ENCODE measurements at places on chromosomes 12 and 14.
A peak's percentile ranks its signal among the peaks of the same experiment; 100 is the strongest.

- DNase-seq = no peak
Measured at GRCh38 chr12:99392091-99392850, 255.3 kb upstream of the GARIN6 start.

GRCh38 chr14:64289571-64289970, 4.6 kb downstream of the ESR2 start:
- no peak for DNase-seq

- DNase-seq = no peak
Measured at GRCh38 chr12:107525719-107526554, 159.7 kb upstream of the PWP1 start.

GRCh38 chr14:31745741-31746140, 184.5 kb downstream of the NUBPL start:
- DNase-seq = no peak

DNA sequence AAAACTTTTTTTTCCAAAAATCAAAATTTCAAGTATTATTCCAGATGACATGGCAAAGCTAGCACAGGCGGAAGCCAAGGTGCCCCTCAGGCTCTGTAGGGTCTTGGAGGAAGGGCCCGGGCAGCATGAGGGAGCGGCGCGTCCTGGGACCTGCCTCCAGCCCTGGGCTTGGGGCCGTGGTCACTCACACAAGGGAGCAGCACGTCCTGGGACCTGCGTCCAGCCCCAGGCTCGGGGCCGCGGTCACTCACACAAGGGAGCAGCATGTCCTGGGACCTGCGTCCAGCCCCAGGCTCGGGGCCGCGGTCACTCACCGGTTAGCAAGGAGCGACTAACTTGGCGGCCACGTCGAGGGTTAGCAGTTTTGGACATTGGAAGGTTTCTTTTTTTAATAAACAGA, 11.9 kb upstream of the GOLGA3 start:
- DNase-seq = no peak

DNA sequence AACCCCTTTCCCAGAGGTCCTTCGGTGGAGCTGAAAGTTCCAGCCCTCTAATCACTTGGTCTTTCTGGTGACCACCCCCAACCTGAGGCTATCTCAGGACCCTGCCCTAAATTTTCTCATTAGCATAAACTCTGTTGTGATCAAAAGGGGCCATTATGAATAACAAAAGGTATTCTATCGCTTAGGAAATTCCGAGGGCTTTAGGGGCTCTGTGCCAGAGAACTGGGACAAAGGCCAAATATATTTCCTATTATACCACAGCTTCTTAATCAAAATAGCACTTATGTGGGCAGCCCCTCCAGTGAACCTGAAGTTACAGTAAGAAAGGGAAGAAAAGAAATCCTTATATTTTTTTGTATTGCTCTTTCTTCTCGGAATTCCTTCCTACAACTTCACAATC, 125.3 kb upstream of the NPAS3 start:
- DNase-seq = no peak

DNA sequence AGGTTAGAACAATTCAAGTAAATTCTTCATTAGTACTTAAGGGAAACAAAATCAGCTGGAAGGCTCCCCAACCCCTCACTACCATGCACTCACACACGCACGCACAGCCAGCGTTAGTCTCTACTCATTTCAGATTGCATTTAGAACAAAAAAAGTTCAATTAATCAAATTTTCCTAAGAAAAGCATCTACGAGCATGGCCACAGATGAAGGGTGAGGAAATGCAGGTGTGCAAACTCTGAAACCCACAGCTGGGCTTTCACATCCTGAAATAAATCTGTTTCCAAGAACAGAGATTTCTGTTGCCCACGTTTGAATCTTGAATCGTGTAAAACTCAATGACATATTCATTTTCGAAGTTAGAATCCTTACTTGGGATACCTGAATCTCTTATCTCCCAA, 62.6 kb downstream of the SEL1L start:
- no peak for DNase-seq

- no peak for DNase-seq
Measured at GRCh38 chr14:104394409-104394851, 185.1 kb upstream of the C14orf180 start.

GRCh38 chr12:84785951-84786350, 126.6 kb downstream of the SLC6A15 start:
- no peak for DNase-seq

DNA sequence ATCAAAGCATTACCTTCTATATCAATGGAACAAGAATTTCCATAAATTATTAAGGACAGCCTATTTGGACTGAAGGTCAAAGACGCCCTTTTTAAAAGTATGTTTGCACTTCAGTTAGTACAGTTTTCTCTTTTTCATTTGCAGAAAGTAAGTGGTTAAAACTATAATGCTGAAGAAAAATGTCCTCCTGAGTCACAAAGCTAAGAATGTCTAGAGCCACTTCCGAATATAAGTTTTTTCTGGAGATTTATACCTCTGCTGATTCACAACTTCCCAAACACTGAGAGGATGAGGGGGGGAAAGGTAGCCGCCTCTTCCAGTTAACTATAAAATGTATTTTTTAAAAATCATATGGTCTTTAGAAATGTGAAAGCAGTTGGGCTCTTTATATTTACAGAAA, 84.9 kb downstream of the DUSP6 start:
- no peak for DNase-seq

GRCh38 chr12:48822139-48822538, 3.8 kb downstream of the CACNB3 start:
- no peak for DNase-seq

GRCh38 chr12:106764738-106765137, 9.7 kb upstream of the RIC8B start:
- DNase-seq = no peak

GRCh38 chr14:66359500-66359899, 126.7 kb upstream of the CCDC196 start:
- no peak for DNase-seq

DNA sequence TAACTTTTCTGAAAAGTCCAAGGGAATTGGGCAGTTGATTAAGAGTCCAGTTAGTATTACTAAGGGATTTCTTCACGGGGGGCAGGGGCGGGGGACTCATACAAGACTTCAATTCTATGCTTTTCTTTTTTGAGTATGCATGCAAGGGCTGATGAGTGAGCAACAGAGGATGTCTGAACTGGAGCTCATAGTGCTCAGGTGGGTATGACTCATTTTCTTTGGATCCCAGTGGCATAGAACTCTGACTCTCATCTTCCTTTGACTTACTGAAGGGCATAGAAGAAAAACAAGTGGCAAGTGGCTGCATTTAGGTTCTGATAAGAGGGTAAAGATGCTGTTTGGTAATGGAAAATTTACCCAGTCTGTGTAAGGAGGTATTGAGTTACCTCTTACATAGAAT, 749.2 kb downstream of the NOVA1 start:
- no peak for DNase-seq

GRCh38 chr12:108348842-108349241, 9.7 kb upstream of the CMKLR1 start:
- no peak for DNase-seq

DNA sequence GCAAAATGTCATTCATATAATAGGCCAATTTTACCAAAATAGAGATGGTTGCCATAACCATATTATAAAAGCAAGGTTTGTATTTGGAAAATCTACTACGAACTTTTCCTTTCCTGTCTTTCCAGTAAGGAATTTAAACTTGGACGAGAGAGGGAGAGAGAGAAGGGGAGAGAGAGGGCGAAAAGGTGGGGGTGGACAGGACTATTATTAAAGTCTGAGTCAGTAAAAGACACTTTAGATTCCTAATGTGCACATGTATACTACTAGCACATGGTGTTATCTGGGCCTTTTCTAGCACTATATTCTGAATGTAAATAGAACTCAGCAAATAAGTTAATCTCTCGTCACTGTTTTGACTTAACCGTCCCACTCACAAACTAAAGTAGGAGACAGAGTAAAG, 30.4 kb upstream of the FBLN5 start:
- no peak for DNase-seq

GRCh38 chr14:92264195-92264594, 58.8 kb upstream of the SLC24A4 start:
- DNase-seq = no peak

- DNase-seq = peak; percentile 1
Measured at GRCh38 chr12:89833337-89834252, 125.0 kb upstream of the ATP2B1 start.

DNA sequence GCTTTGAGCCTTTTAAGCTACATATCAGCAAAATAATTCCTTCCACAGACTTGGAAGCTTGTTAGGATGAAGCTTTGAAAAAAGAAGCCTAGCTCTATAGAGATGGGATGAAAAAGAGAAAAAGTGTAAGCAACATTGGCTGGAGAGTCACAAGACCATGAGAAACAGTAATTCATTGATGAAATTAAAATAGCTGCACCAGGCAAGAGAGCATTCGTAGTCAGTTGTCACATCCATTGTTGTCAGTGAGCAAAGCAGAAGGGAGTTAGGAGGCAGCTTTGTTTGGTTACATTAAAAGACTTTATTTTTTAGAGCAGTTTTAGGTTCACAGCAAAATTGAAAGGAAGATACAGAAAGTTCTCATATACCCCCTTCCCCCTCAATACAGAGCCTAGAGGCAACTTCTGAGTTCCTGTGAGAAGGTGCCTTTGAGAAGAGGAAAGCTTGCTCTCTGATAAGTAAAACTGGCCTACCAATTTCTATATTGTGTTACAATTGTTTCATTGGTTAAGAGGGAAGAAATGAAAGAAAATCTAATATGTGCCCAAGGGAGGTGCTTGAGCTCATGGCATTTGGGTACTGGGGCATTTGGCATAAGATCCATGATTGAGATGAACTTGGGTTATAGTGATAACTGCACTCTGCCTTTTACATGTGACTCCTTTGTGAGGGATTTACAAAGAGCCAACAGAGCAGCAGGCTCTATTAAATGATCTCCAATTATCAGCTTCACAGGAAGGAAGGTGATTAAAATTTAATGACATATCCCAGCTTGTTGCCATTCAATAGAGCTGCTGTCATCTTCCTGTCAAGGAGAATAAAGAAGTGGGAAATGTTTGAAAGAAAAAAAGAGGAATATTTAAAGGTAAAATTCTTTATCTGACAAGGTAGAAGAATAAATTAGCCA, 361.3 kb upstream of the TMTC1 start:
- no peak for DNase-seq

DNA sequence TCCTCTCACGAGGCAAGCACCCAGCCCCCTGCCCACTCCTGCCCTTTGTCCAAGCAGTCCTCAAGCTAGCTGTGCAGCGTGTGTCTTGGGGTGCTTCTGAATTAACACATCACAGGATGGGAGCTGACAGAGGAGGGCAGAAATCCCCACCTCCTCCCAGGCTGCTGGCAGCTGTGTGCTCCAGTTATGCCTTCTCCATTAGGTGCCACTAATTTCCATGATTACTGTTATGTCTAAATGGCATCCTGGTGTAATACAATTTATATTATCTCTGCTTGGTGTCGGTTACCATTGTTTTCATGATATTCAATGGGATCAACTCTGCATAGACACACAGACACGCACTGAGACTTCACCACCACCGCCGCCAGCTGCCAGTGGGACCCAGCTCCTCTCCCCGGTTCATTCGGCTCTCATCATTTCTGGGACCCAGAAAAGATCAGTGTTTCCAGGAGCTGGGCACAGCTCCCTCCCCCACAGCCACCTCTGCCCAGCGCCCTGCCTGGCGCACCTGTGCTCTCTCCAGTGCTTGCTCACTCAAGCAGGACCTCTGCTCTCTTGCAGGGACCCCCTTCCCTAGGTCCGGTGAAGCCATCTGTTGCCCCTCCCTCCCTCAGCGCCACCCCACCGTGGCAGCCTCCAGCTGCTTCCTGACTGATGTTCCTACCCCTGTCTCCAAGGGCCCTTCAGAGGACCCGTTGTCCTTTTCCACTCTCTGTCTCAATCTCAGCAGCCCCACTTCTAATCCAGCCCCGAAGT, 167.5 kb upstream of the FKBP4 start:
- DNase-seq = no peak

DNA sequence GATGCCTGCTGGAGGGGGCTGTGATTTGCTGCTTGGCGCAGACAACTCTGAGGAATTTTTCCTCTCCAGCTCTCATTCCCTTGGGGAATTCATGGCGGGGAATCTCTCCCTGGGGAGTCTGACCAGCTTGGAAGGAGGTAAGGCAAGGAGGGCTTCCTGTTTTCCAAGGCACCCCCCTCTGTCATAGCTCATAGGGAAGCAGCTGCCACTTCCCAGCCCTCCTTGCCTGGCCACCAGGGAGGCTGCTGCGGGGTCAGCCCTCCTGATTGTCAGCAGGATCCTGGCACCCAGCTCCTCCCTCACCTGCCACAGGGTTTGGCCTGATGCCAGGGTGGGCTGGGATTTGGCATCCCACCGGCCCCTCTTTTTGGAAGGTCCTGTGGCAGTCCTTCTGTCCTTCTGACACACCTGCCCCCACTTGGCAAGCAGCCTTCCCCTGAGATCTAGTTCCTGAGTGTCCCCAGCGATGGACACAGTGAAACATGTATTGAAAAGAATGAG, 74.9 kb downstream of the TSPAN9 start:
- no peak for DNase-seq

DNA sequence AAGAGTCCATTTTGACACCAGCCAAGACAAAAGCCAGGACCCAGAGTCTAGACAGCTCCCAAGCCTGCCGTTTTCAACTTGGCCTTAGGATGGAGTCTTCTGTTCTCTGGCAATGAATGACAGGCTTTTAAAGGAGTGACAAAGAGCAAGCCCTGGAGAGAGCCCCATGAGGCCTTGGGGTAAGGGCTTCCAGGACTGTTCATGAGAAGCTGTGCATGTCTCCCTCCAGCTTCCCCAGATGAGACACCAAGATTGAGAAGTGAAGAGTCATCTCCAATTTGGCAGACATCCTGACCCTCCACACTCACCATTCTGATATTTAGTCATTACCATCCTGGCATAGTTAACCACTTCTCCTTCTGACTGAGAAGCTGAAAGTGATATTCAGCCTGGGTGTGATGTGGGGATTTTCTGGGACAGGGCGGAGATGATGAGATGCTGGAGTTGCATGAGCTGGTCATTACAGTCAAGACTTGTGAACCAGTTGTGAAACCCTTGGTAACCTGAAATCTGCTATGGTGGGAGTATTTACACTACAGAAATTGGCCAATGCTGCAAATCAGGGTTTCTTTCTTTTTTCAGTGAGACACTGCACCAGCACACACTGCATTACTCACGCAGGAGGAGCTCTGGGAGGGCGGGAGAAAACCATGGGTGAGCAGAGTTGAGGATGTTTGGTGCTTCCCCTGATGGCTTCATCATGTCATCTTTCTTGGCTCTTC, 77.8 kb downstream of the VCPKMT start:
- DNase-seq = peak; percentile 83

GRCh38 chr12:126558219-126558618, 1493.0 kb downstream of the AACS start:
- no peak for DNase-seq

- DNase-seq = no peak
Measured at GRCh38 chr12:16573398-16574077, 32.4 kb downstream of the LMO3 start.

- no peak for DNase-seq
Measured at GRCh38 chr14:83425138-83425537, 1891.5 kb upstream of the SEL1L start.

DNA sequence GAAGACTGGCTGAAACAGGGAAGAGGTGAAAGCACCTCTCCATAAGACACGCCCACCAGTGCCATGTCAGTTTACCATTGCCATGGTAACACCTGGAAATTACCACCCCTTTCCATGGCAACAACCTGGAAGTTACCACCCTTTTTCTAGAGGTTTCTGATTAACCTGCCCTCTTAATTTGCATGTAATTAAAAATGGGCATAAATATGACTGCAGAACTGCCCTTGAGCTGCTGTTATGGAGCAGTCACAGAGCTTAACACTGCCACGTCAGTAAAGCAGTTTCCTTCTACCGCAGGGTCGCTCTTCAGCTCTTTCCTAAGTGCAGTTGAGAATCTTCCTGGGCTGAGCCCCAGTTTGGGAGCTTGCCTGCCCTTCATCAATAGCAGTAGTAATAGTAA, 55.2 kb downstream of the RASSF3 start:
- DNase-seq = no peak

- DNase-seq = no peak
Measured at GRCh38 chr14:60646226-60646818, 3.0 kb downstream of the SIX1 start.
